ENCODE measurements at places on chromosomes 11 and 22. TPM values are rescaled to one million over a fixed set of nuclear protein-coding genes. Genes with fewer than 3 reads are reported as not detected.

DNA sequence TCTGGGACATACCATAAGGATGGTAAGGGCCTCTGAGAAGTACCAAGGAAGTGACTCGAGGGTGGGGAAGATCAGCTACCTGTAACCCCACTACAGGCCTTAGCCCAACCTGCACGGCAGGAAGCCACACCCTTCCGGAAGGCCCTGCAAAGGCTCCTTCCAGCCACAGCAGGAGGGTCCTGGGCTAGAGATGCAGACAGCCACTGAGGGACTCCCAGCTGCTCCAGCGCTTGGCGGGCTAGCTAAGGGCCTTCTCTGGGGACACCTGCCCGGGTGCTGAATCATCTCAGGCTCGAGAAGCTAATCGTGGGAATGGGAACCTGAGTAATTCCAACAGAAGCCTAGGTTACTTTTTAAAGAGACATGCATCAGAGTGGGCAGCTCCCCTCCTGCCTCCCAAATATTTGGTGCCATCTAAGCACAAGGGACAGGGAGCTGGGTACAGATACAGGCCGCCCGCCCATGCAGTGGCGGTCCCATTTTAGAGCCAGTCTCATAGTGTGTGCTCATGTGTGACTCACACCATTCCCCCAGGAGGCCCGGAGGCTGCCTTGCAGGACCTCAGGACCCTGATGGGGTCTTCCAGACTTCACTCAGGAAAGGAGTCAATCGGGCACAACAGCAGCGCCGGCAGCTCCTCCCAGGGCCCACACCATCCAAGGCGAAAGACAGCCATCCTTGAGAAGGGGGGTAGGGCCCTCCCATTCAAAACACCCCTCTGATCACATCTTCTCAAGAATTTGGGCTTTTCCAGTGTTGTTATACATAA, 8.0 kb downstream of the MYH9 start:
- no peak for DNase-seq

Gene DDTL
- total RNA-seq = not detected

DNA sequence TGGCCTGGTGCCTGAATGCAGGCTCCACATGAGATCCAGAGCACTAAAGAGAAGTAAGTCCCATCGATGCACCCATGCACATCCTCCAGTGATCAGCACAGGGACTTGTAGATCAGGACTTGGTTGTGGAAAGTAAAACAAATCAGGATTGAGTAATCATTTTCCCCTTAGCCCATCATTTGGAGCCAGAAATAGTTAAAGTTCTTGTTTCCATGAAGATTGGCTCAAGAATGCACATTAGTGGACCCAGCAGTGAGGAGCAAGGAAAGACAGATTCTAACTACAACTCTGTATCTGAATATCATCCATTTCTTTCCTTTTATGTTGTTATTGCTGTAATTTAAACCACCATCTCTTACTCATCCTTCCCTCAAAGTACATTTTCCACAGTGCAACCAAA, 19.1 kb downstream of the CCDC83 start:
- no peak for DNase-seq

DNA sequence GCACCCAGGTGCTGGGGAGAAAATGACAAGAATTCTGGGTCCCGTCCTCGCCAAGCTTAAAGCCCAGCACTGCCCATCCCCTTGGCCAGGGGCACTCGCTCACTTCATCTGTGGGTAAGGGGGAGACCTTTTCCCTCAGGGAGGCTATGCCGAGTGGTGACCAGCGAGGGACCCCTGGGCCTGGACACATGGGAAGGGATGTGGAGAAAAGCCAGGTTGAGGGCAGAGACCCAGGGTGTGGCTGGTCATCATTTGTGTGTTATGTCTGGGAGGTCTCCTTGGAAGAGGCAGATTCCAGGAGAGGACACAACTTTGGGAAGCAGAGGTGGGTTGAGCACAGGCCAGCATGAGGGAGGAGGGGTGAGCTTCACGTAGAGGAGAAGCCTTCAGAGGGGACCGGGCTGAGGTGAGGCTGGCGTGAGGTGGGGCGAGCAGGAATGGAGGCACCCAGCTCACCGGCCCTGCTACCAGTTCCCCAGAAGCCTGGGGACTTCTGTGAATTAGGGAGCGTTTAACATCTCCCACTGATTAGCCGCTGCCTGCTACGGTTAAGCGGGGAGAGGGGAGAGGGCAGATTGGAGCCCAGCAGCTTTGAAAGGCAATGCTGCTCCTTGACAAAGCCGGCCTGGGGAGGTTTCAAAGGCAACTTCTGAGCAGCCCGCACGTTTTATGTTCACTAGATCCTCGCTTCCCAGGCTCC, 25.8 kb upstream of the NECTIN1 start:
- DNase-seq = no peak

GRCh38 chr22:50576070-50576469, 2.2 kb downstream of the CPT1B start:
- DNase-seq = peak; percentile 41

Gene EMID1
- total RNA-seq = 0.07 TPM

DNA sequence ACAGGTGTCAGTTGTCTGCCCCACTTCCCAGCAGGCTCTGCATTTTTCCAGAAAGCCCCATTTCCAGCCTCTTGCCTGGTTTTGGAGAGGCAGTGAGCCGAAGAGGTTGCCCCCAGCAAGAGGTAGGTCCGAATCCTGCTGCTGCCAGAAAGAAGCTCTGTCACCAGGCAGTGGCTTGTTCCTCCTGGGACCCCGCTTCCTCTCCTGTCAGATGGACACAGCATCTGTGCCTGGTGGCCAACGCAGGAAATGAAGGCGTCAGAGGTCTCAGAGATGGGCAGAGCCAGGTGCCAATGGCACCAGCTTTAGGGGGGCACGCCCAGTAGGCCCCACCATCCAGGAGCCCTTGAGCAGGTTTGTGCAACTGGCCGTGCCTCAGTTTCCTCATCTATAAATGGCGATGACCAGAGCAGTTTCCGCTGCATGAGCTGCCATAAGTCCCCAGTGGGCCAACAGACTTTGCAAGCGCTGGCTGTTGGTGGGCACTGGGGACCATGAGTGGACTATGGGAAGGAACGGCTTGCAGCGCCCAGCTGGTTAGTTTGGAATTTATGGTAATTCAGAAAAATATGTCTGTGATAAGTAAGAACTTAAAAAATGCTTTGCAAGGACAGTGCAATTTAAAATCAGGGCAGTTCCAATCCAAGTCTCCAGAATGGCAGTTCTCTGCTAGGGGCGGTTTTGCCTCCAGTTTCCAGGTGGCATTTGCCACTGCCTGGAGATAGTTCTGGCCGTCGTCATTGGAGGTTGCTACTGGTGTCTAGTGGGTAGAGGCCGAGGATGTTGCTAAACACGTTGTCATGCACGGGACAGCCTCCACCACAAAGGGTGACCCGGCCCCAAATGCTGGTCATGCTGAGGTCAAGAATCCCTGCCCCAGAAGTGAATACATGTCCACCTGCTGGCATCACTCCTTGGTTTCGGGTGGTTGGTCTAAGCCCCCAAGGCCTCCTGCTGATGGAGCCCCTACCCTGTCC, 2.3 kb upstream of the OSBPL5 start:
- no peak for DNase-seq

DNA sequence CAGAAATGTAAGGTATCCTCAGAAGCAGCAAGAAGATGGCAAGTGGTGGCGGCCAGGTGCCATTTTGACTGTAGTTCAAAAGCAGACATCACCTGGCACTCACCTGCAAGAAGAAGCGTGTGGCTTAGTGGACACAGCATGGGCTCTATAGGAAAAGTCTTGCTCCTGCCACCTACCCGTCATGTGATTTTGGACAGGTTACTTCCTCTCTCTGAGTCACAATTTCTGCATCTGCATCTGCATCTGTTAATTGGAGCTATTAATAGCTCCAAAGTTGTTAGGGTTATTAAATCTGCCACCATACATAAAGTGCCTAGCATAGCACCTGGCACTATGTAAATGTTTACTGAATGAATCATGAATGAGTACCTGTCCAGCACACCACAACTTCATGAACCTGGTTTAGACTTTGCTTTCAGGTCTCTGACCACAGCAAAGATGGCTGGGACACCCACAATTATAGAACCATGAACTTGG, 16.8 kb downstream of the RAB30 start:
- no peak for DNase-seq

Gene CNIH2
- not detected for total RNA-seq

DNA sequence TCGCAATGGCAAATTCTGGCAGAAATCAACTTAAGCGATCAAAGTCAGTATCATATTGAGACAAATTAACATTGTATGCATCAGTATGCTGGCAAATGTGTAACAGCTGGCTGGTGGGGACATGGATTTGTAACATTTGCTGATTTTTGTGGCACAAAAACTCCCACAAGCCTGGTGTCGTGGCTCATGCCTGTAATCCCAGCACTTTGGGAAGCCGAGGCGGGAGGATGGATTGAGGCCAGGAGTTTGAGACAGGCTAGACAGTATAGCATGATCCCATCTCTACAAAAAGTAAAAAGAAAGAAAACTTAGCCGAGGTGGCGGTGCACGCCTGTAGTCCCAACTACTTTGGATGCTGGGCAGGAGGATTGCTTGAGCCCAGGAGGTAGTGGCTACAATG, 17.6 kb upstream of the HDHD5 start:
- no peak for DNase-seq

GRCh38 chr11:94806419-94806818, 38.3 kb downstream of the AMOTL1 start:
- DNase-seq = no peak

DNA sequence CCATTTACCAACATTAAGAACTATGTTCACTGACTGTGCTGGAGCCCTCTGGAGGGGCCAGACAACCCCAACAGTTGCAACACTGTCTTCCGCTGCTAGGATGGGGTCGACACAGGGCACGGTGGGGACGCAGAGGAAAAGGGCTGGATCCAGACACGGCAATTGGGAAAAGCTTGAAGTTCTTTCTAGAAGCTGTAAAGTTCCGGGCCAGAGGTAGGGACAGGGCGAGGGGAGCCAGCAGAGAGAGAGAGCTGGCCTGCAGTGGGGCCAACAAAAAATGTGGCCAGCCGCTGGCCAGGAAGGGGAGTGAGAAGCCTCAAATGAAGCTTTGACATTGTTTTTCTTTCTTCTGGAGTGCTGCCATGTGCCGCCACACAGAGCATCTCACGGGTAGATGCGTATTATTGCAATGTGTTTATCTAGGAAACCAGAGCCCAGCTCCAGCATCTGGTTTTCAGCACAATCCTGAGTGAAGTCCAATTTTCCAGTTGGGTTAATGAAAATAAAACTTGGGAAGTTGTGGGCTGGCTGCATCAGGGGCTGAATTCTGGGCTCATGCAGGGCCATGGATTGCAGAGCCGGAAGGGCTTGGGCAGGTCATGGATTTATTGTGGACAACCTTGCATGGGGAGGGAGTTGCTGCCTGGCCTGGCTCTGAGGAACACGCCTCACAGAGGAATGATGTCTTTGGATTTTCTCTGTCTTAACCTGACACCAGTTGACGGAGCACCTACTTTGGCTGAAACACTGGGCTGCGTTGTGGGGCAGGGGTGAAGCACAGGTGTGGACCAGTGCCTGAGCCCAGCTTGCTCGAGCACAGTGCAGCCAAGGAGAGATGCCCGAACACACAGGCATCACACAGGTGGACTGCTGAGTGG, 67.6 kb upstream of the AMPD3 start:
- DNase-seq = no peak

DNA sequence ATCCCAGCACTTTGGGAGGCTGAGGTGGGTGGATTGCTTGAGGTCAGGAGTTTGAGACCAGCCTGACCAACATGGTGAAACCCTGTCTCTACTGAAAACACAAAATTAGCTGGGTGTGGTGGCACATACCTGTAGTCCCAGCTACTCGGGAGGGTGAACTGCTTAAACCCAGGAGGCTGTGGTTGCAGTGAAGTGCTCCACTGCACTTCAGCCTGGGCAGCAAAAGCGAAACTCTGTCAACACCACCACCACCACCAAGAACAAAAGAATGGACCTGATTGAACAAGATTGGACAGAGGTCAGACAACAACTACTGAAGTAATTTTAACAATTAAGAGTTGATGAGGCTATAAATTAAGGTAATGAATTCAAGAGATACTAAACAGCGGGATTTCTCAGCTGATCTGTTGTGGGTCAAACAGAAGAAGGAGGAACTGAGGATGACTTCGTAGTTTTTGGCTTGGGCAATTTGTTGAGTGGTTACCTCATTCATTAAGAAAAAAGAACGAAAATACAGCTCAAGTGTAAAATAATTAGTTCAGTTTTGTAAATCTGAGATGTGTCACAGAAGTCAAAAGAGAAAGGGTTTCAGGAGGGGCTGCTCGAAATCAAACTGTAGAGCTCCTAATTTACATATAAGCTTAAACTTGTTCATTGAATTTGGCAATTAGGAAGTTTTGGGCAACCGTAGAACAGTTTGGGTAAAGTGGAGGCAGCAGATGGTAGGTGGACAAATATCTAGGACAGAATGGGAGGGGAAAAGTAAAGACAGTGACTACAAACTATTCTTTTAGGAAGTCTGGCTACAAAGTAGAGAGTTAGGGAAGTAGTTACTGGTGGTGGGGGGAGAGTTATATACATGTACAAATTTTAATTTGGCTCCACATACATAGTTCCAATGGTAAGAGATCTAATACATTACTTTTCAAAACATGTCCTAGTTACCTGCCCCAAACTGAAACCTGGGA, 4.5 kb downstream of the IL18 start:
- no peak for DNase-seq

DNA sequence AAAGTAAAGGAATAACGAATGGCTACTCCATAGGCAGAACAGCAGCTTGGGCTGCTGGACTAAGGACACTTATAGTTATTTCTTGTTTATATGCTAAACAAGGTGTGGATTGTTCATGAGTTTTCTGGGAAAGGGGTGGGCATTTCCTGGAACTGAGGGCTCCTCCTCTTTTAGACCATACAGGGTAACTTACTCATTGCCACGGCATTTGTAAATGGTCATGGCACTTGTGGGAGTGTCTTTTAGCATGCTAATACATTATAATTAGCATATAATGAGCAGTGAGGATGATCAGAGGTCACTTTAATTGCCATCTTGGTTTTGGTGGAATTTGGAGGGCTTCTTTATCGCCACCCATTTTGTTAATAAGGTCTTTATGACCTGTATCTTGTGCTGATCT, 7.0 kb downstream of the OR4X1 start:
- DNase-seq = no peak

DNA sequence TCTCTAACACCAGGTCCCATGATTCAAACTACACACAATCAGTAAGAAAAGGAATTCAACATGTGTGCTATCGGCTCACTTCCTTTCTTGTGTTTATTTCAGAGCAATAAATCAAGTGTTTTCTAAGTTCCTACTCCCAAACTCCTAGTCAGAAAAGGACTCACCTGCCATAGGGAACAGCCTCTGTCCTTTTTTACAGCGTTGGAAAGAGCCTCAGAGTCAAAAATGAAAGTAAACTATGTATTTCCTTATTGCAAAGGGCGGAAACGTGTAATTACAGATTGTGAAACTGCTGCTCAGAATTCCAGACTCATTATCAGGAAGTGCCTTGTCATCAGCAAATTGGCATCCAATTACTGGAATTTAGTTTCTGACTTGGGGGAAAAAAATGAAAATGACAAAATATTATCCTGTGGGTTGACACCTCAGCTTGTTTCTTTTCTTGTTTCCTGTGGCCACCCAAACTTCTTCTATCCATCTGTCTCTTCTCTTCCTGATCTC, at the start of gene CASP4:
TSS of gene CASP4 (minus strand) at position 220 of the 501 bp plus-strand sequence. CDS start at position 171, 49 bp downstream.
- peak; percentile 56 for DNase-seq

DNA sequence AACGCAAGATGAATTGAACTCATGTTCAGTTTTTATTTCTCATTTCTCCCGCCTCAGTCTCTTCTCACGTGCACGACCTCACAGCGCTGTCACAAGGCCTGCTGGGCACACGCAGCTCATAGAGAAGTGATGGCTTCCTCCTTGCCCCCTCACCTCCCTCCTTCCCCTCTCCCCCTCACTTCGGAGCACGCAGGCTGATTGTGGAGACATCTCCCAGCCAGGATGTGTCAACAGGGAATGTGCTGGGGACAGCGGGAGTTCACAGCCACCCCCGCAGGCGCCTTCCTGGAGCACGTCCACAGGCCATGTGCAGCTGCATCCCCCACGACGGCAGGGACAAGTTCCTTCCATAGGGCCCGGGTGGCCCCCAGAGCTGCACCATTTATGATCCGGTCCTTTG, 29.1 kb upstream of the KRTAP5-6 start:
- no peak for DNase-seq

Gene UBQLNL
- not detected for total RNA-seq

All from NCI-H460 (cell line).